ENCODE measurements at places on chromosomes 4 and X.

GRCh38 chr4:74395633-74396032 is 30.7 kb downstream of the EREG start:
- DNase-seq, result no peak

- DNase-seq, result no peak
These were observed 495.1 kb upstream of the FRG1 start for GRCh38 chr4:189445613-189446012.

DNA sequence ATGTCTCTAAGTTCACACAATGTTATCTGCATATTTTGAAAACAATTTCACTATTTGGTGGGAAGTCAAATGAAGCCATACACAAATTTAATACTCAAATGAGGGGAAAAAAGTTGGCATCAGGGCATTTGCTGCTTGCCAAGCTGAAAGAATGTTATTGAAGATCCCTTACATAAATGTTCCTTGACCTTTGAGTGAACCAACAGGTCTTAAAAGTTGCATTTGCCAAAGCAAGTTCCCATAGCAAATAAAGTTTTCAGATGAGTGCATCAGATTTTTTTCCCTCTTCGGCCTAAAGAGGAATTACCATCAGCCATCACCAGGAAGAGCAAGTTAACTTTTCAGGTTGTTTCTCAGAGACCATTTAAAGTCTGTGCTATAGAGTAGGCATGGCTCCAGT is 115.9 kb downstream of the COX18 start:
- DNase-seq, result peak; percentile 25

DNA sequence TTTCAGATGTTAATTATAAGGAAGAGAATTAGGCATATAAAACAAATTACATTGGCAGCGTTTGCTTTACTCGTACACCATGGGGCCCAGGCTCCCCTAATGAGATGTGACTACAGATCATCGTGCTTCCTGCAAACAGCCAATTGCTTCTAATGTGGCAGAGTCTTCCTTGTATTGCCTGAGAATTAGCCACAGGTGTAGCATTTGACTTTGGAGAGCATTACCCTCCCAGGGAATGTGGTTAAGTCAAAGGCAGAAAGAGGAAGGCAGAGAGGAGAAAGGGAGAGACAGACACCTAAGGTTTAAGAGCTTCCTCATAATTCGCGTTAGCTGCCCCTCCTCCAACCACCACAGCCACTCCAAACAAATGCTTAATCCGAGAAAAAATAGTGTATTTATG is 97.0 kb downstream of the MID1IP1 start:
- DNase-seq, result no peak

GRCh38 chrX:132009350-132009749 is 13.8 kb upstream of the STK26 start:
- no peak for DNase-seq

DNA sequence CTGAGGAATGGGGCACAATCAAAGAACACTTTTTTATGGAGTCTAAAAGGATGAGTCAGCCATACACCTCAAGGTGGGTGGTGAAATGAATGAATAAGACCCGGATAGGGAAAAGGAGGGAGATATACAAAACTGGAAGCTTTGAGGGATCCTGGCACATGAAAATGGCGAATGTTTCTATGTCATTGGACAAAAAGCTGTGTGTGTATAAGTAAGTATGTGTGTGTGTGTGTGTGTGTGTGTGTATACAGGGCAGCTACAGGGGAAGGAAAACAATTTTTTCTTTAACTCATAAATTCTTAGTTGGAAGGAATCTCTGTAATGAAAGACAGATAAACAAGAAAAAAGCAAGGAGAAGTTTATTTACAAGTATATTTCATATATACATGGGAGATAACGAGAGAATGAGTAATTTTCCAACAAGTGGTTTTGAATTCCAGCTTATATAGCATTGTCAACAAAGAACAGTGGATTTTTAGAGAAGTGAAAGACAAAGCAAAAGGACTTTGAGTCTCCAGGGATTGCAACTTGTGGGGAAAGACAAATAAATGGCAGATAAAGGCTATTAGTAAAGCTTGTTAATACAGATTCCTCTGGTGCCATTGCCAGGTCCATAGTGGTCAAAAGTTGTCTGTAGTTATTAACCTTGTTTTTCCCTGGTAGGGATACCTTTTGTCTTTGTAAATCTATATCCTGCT is 99.7 kb downstream of the MMRN1 start:
- DNase-seq, result no peak

DNA sequence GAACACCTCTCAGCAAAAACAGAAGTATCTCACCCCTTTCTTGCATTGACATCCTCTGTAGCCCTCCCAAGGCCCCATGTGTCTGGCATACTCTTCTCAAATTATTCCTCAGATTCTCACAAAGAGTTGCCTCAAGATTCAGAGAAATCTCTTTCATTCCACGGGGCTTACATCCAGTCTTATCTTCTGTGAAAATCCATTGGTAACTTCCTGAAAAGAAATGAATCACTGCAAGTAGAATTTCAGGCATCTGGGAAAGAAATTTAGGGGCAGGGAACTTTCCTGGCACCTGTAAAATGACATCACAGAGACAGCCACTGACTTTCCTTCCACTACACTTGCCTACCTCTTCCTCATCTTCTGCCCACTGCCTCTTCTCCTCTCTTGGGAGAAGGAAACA is 182.5 kb upstream of the ARHGEF9 start:
- DNase-seq, result no peak

GRCh38 chr4:187193141-187193540 is 469.5 kb upstream of the FAT1 start:
- no peak for DNase-seq

DNA sequence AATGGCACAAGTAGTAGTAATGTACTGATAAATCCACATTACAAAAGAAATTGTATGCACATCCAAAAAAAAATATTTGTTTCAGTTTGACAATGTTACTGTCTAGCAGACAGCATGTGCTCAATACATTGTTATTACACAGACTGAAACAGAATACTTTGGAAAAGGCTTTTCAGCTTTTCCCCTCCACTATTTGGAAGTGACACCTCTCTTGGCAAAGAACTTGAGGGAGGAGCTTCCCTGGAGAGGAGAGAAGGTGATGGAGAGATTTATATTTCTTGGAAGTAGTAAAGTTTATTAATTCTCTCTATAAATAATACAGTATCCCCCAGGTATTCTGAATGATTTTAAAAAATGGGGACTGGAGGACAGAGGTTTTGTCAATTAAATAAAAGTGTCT is 131.8 kb downstream of the SCFD2 start:
- DNase-seq, result no peak

GRCh38 chr4:158208963-158209640 is 1.2 kb upstream of the TMEM144 start:
- DNase-seq, result peak; percentile 24

- DNase-seq, result peak; percentile 46
These were observed at the start of gene DCTD for GRCh38 chr4:182917182-182918043. Gene DCTD, minus strand, starts transcription at chr4:182917386. Its CDS starts 1,818 bp downstream, at chr4:182915568.

DNA sequence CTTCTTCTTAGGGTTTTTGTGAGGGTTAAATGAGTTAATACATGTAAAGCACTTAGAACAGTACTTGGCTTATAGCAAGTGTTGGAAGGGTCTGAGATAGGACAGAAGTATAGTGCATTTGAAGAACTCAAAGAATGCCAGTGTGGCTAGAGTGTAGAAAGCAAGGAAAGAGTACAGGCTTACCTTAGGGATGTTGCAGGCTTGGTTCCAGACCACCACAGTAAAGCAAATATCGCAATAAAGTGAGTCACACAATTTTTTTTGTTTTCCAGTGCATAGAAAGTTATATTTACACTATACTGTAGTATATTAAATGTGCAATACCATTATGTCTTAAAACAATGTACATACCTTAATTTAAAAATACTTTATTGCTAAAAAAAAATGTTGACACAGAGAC is 41.3 kb downstream of the KIF4A start:
- DNase-seq, result peak; percentile 62

DNA sequence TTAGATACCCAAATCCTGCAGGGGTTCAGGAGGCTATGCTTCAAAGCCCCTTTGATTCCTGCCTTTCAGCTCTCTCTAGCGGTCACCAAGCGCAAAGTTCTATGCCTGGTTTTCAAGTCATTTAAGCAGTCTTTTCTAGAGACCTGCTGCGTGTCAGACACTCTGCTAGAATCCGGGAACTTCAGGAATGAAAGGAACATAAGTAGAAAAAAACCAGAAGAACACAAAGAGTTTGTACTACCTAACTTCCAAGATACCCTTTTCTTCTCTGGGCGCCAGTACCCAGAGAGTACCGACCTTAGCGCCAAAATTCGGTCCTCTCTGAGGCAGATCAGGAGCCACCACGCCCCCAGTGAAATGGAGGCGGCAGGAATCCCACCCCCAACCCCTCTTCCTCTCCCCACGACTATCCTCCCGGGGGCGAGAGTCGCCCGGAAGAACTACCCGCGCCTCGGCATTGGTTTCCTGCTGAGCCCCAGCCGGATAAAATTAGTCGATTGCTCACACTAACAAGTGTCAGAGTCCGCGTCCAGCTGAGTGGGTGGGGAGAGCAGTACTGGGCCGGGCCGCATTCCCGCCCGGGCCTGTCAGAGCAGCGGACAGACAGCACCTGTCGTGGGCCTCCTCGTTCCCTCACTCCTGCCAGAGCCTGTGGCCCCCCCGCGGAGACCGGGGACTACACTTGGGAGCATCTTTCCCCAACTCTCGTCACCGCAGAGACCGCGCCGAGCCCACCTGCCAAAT is 78.8 kb downstream of the RLIM start:
- DNase-seq, result peak; percentile 78

GRCh38 chr4:141501931-141502330 is 134.5 kb upstream of the IL15 start:
- DNase-seq, result peak; percentile 51

GRCh38 chrX:19030805-19031204 is 46.9 kb upstream of the PHKA2 start:
- no peak for DNase-seq

DNA sequence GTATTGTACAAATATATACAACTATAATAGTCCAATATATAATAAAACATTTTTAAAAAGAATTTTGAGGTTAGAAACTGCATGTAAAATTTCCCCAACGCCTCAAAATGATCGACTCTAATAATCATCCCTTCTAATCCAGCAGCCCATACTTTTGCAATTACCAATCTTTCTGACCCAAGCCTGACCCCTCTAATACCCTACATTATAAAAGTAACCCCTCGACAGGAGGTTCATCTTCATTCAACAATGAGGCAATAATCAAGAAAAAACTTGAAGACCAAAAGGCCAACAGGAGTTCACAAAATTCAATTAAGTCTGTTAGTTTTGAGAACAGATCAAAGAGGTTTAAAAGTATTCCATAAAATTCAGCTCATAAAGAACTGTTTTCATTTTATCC is 393.5 kb downstream of the GPM6A start:
- DNase-seq, result no peak

DNA sequence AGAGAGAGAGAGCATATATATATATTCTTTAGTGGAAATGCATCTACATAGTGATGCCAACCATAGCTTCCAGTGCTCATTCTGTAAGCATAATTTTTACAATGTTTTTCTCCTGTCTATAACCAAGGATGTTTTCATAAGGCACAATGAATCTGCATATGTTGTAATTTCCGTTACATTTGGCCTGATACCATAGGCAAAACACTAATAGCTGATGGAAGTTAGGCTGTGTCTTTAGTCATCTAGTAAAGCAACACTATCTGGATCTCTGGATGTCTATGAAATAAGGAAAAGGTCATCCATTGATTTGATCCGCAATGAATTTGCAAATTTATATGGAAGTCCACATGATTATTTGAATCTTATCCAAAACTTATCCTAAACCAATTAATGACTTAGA is 8.1 kb downstream of the PCDH7 start:
- peak; percentile 40 for DNase-seq

GRCh38 chr4:142961866-142962265 is 115.8 kb upstream of the INPP4B start:
- DNase-seq, result no peak
